GF-D8 (cell line): ENCODE measurements at places on chromosomes 5 and 9.

- no peak for DNase-seq
Measured at GRCh38 chr5:134732819-134733218, 5.5 kb upstream of the CAMLG start.

GRCh38 chr5:38466424-38467189 is 89.8 kb downstream of the LIFR start:
- no peak for DNase-seq

DNA sequence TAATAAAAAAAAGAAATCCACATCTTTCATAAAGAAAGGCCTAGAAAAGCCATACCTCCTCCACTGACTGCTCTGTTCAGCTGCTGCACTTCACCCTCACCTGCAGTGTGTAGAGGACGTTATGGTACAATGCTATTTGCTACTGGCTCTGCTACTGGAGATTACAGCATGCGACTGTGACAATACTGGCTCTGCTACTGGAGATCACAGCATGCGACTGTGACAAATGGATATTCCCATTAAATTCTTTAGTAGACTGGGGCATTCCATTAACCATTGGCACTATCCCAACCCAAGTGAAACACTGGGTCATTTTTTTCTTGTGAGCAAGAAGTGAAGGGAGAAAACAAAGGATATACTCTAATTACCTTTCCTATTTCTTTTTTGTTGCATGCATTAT is 1063.5 kb upstream of the DMAC1 start:
- DNase-seq: no peak

- no peak for DNase-seq
Measured at GRCh38 chr5:115469904-115470516, 74.6 kb downstream of the FEM1C start.

DNA sequence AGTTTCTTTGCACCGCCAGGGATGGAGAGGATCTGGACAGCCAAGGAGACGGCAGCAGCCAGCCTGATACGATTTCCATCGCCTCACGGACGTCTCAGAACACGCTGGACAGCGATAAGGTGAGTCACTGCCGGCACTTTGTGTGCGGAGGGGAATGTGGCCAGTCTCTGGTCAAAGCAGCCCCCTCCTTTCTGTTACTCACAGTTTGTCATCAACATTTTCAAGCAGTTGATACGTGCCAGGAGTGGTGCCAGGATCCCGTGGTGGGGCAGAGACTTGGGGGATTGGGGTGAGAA is 175.1 kb upstream of the OTULINL start:
- no peak for DNase-seq

DNA sequence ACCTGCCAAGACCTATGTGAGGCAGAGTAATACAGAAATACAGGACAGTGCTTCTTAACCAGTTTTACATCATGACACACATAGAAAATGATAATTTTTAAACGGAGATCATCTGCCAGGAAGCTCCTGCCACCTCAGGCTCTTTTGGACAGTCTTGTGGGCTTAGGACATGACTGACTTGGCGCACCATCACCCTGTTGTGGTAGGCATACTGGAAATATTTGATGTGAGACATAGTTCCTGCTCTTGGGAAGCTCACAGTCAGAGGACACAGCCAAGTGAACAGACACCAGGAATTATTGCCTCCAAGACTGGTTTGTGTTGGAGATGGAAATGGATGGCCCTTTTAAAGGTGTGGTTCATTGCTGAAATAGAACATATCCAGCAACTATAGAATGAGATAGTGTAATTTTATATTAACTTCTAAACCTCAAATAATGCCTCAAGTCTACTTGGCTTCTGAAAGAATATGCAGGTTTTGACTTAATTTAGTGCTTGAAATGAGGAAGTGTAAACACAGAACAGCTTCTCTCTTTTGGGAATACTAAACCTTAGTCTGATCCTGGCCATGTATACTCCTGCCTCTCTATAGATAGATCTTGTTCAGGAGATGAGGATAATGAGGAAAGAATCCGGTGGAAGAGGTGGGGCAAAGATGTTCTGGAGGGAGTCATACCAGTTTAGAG is 19.7 kb downstream of the CPEB4 start:
- no peak for DNase-seq

GRCh38 chr9:127397646-127398274 is 791 bp downstream of the SLC2A8 start:
- DNase-seq: no peak
